ENCODE measurements at places on chromosomes 6 and 20. TPM values are rescaled to one million over a fixed set of nuclear protein-coding genes. Genes with fewer than 3 reads are reported as not detected.

The PPP1R3G gene
- 0.55 TPM for polyA plus RNA-seq

The MOCS3 gene
- polyA plus RNA-seq = 4.0 TPM

The MMS22L gene
- polyA plus RNA-seq = 1.6 TPM

The SDHAF4 gene
- polyA plus RNA-seq = 20.1 TPM

The WFDC12 gene
- not detected for polyA plus RNA-seq

The FOXC1 gene
- not detected for polyA plus RNA-seq

The SPATS1 gene
- not detected for polyA plus RNA-seq

The ROMO1 gene
- polyA plus RNA-seq = 446 TPM

The ZNF391 gene
- 2.1 TPM for polyA plus RNA-seq

The DAAM2 gene
- polyA plus RNA-seq = not detected

The TINAG gene
- not detected for polyA plus RNA-seq

The NAA20 gene
- 425 TPM for polyA plus RNA-seq

The GLP1R gene
- polyA plus RNA-seq = not detected

The PPP1R14C gene
- 9.2 TPM for polyA plus RNA-seq

The HUS1B gene
- not detected for polyA plus RNA-seq

The RNF182 gene
- 9.5 TPM for polyA plus RNA-seq

The PRR18 gene
- polyA plus RNA-seq = 0.15 TPM

The PMEPA1 gene
- 1.9 TPM for polyA plus RNA-seq

The AKAP12 gene
- polyA plus RNA-seq = 50.5 TPM

The EMILIN3 gene
- 0.53 TPM for polyA plus RNA-seq

All from Purkinje cell (primary cell).